ENCODE measurements at places on chromosomes 12 and 14.

GRCh38 chr12:121963341-121964018 is 45.1 kb downstream of the CFAP251 start:
- no peak for DNase-seq

DNA sequence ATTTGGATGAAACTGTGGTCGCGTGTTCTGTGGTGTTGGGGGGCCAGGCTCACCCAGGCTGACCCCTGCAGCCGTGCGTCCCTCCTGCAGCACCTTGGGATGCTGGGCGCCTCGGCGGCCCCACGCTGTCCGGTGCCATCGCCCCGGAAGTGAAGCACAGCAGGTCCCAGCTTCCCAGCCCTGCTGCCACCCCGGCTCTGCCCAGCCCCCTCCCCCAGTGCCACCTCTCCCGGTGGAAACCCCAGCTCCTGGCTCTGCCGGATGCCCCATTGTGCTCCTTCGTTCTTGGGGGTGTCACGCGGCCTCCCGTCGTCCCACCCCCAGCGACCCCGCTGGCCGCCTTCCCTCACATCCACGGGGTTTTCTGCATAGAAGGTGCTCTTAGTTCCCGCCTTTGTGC is 25.2 kb downstream of the LRCOL1 start:
- no peak for DNase-seq

DNA sequence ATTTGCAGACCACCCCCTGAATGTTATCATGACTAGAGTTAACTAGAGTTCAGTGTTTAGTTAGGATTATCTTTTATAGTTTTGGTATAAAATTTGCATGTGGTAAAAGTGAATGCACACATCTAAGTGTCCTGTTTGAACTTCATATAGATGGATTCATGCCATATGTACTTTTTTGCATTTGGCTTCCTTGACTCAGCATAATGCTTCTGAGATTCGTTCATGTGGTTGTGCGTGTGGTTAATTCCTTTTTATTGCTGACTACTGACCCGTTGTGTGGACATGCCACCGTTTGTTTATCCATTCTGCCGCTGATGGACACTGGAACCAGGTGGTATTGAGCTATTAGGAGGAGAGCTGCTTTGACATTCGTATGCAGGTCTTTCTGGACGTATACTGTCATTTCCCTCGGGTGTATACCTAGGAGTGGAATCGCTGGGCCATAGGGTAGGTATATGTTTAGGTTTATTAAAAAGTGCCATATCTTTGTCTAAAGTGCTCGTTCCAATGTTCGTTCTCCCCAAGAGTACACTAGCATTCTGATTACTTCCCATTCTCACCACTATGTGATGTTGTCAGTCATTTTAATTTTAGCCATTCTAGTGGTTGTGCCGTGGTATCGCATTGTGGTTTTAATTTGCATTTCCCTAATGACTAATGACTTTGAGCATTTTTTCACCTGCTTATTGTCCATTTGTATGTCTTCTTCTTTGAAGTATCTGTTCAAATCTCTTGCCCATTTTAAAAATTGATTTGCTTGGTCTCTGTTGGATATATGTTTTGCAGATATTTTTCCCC is 37.7 kb downstream of the RIN3 start:
- DNase-seq, result no peak

DNA sequence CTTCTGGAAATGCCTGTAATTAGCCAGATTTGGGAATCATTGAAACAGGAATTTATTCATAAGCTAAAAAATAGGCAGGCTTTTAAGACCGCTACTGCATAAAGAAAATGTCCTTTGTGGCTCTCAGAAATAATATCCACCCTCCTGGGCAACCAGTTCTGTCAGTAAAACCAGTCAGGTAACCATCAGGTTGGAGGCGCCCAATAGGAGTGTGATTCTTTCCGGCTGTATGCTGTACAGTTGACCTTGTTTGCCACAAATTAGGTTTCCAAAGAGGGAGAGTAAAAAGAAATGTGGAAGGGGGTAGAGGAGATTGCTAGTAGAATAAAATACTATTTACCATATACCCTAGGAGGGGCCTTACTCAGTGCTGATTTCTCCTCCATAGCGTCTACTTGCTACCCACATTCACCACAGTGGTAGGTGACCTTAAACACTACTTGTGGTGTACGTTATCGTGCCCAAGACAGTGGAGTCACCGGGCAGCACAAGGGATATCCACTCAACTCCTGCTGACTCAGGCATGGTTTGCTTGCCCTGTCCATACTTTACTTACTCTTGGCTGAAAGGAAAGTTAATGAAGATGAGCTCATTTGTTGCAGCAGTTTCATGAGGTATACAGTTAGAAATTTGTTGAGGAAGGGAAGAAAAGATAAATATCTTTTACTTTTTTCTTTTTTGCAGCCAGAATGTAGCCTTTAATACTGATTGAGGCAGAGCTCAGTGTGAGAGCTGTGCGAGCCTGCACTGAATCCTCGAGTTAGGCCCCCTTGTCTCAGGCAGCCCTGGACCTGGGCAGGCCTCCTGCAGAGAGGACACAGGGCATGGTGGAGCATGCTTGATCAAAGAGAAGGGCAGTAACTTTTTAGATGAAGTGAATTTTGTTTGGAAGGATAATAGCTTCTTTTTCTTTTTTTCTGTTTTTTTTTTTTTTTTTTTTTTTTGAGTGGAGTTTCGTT is 76.7 kb downstream of the DIP2B start:
- no peak for DNase-seq

GRCh38 chr14:23620177-23620702 is 15.9 kb upstream of the DHRS2 start:
- DNase-seq, result no peak

DNA sequence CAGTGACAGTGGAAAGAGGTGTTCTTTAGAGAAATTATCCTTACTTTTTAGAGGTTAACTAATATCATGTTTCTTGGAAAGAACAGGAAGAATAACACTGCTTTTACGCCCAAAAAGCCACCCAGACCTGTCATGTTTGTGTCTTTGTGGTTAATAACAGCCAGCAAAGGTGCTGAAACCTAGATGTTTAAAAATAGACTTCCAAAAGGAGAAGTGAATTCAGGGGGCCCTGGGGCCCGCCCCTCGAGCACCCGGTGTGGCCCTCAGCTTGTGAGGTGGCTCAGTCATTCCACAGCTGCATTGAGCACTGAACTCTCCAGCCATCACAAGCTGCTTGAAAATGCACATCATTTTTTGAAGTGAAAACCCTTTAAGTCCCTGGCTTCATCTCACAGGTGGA is 20.8 kb upstream of the AMN start:
- DNase-seq, result no peak

Measured in putamen (tissue), 1 donor.